ENCODE measurements at places on chromosomes 1 and 21.

GRCh38 chr1:91682882-91683597, 182.4 kb downstream of the CDC7 start:
- DNase-seq = no peak

DNA sequence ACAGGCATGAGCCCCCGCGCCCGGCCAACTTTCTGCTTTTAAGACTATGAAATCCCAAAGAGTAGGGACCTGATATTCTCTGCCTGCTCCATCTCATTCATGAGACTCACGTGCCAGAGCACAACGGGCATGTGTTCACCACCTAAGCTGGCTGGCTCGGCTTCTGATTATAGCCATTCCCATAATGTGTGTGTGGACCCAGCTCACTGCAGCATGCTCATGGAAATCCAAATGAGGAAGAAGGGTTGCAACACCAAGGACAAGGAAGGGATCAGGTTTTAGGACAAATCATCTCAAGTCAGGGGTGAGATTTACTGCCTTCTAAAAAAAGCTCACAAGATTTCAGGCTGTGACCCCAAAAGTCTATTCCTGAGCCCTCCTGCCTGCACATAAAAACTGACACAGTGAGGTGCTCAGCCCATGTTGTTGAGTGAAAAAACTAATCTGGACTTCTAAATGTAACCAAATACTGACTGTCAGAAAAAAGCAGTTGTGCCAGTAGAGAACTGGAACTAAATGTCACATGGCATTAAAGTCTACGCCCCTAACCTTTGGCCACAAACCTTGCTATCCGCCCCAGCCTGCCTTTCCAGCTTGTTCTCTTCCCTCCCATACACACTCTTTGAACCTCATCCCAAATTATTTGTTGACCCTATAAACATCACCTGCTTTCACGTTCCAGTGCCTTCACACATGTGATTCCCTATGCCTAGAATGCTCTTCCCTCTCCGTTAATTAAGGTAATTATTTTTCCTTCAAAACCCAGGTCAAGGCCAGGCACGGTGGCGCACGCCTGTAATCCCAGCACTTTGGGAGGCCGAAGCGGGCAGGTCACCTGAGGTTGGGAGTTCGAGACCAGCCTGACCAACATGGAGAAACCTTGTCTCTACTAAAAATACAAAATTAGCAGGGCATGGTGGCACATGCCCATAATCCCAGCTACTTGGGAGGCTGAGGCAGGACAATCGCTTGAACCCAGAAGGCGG, 9.1 kb upstream of the COA7 start:
- peak; percentile 23 for DNase-seq

- peak; percentile 83 for DNase-seq
Measured at GRCh38 chr1:111481387-111482221, 7.8 kb downstream of the C1orf162 start.

GRCh38 chr1:15736038-15736891, at the start of gene SLC25A34:
SLC25A34 (plus strand) TSS chr1:15736258; CDS start chr1:15736486, 228 bp downstream.
- DNase-seq = peak; percentile 83

DNA sequence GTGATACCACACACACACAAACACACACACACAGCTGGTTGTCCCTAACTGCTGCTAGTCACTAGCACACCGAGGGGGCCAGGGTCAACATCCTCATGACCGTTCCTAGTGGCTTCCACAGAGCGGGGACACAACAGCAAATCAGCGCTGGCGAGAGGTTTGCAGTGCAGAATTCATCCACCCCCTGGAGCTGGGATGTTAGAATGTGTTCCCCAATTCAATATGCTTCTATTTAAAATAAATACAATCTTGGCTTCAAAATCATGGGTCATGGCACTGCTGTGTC, 16.2 kb upstream of the C2CD2 start:
- no peak for DNase-seq
